ENCODE measurements at places on chromosomes 6 and 20. TPM values are rescaled to one million over a fixed set of nuclear protein-coding genes. Genes with fewer than 3 reads are reported as not detected.

PGC gene
- total RNA-seq, result not detected

TLDC2 gene
- not detected for total RNA-seq

CPNE5 gene
- total RNA-seq, result 1.3 TPM

TMC2 gene
- total RNA-seq, result not detected

TBX18 gene
- 5.9 TPM for total RNA-seq

DDAH2 gene
- total RNA-seq, result 36.0 TPM

CCDC170 gene
- total RNA-seq, result not detected

PRR18 gene
- not detected for total RNA-seq

ADGB gene
- not detected for total RNA-seq

SLC17A9 gene
- total RNA-seq, result not detected

ADIG gene
- not detected for total RNA-seq

GJA10 gene
- total RNA-seq, result not detected

MYBL2 gene
- 29.7 TPM for total RNA-seq

SH3BGRL2 gene
- 4.8 TPM for total RNA-seq

ENPP3 gene
- 0.23 TPM for total RNA-seq

MUC22 gene
- not detected for total RNA-seq

F13A1 gene
- not detected for total RNA-seq

TBXT gene
- not detected for total RNA-seq

ESR1 gene
- total RNA-seq, result 0.03 TPM

PCED1A gene
- 29.3 TPM for total RNA-seq

BMP6 gene
- total RNA-seq, result 4.0 TPM

SS18L1 gene
- 12.8 TPM for total RNA-seq

RSPH9 gene
- total RNA-seq, result not detected

FNDC11 gene
- total RNA-seq, result not detected

CARMIL1 gene
- total RNA-seq, result 8.8 TPM

C6orf120 gene
- 64.4 TPM for total RNA-seq

UBD gene
- not detected for total RNA-seq

KCNK5 gene
- not detected for total RNA-seq

HELZ2 gene
- 10.8 TPM for total RNA-seq

FAM209B gene
- not detected for total RNA-seq

RIMS4 gene
- total RNA-seq, result not detected

ATAT1 gene
- total RNA-seq, result 6.6 TPM

CCN2 gene
- 25.7 TPM for total RNA-seq

ZGPAT gene
- 29.6 TPM for total RNA-seq

All from HT1080 (cell line).